Astrocyte of the spinal cord (primary cell): ENCODE measurements at places on chromosomes 16 and 17.

- no peak for DNase-seq
Measured at GRCh38 chr16:9845661-9846361, 336.4 kb downstream of the GRIN2A start.

- DNase-seq = no peak
Measured at GRCh38 chr17:75493476-75494129, 21.7 kb downstream of the CASKIN2 start.

DNA sequence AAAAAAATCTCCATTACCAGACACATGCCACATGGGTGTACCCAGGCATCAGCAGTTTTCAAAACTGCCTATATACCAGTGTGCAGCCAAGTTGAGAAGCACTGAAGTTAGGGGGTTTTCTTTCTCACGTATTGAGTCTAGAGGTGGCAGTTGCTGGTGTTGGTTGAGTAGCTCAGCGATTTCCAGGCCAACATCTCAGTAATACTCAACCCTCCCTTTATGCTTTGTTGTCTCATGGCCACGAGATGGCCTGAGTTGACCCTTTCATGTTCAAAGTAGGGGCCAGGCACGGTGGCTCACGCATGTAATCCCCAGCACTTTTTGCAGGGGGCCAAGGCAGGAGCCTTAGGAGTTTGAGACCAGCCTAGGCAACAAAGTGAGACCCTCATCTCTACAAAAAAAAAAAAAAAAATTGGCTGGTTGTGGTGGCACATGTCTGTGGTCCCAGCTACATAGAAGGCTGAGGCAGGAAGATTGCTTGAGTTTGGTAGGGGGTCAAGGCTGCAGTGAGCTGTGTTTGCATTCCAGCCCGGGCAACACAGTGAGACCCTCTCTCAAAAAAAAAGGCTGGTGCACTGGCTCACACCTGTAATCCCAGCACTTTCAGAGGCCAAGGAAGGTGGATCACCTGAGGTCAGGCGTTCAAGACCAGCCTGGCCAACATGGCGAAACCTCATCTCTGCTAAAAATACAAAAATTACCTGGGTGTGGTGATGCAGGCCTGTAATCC, 10.8 kb downstream of the LRRC3C start:
- no peak for DNase-seq

DNA sequence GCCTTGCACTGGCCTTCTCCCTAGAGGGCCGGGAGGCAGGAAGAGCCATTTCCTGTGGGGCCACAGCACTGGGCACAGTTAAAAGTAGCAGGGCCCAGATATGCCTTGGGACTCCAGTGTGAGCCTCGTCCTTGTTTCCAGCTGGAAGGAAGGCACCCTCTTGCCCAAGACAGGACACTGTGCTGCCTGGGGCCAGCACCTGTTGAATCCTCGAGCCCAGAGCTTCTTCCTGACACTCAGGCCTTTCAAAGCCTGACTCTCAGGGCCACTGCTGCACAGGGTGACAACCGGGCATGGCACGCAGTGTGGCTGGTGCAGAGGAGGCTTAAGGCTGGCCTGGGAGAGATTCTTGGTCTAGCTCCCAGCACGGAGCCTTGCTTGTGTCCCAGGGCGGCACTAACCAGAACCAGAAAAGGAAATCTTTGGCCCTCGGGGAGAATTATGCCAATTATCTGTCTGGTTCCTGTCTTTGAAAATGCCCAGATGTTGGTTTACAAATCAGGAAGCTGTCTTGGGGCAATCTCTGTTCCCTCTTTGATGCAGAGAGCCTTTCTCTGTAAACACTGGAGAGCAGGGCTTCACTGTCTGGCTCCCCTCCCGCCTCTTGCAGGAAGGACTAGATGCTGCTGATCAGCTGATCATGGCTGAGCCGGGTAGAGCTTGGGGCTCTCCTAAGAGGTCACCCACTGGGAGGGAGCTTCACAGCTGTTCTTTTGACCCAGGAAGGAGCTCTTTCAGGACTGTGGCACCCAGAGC, 11.1 kb downstream of the LDHD start:
- DNase-seq = no peak

DNA sequence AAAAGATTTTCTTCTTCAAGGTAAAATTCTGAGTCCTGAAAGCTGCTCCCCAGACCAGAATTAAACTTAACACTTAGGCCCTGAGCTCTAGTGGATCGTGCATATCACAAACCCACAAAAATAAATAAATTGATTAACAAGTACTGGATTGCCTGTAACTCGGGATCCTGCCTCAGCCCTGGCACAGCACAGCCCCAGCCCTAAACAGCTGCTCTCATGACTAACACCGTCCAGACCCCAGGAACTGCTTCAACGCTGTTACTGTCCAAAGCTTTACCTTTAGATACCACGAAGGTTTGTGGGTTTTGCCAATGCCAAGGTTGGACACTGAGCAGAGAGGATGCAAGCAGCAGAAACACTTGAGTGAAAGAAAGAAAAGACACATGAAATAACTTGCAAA, 172.5 kb downstream of the COPRS start:
- DNase-seq = no peak

- no peak for DNase-seq
Measured at GRCh38 chr16:79466111-79466510, 134.4 kb downstream of the MAF start.

- DNase-seq = peak; percentile 77
Measured at GRCh38 chr16:65125871-65126270, 4.0 kb upstream of the CDH11 start.

DNA sequence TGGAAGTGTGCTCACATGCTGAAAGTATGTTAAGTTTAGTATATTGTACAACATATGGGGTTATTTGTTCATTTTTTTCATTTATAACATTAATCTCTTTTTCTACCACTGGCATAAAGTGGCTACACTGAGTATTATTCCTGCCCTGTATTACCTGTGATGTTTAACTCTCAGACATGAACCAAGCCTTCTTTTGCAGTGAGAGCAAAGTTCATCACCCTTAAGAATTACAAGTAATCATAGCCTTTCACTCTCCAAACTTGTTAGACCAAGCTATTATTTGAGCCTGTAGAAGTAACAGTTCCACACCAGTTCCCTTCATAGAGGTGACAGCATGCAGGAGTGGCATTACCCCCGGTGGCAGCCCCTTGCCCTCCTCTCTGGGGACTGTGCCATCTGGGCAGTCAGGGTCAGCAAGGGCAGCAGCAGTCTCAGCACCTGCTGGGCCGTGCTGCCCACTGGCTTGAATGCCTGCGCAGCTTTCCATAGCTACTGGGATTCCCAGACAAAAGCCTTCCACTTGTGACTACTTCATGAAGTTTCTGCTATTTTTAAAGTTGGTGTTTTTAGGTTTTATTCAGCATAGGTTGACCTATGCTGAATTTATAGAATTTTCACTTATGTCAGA, 71.3 kb downstream of the TMC6 start:
- DNase-seq = no peak

- no peak for DNase-seq
Measured at GRCh38 chr16:54473226-54473993, 186.8 kb upstream of the IRX3 start.

DNA sequence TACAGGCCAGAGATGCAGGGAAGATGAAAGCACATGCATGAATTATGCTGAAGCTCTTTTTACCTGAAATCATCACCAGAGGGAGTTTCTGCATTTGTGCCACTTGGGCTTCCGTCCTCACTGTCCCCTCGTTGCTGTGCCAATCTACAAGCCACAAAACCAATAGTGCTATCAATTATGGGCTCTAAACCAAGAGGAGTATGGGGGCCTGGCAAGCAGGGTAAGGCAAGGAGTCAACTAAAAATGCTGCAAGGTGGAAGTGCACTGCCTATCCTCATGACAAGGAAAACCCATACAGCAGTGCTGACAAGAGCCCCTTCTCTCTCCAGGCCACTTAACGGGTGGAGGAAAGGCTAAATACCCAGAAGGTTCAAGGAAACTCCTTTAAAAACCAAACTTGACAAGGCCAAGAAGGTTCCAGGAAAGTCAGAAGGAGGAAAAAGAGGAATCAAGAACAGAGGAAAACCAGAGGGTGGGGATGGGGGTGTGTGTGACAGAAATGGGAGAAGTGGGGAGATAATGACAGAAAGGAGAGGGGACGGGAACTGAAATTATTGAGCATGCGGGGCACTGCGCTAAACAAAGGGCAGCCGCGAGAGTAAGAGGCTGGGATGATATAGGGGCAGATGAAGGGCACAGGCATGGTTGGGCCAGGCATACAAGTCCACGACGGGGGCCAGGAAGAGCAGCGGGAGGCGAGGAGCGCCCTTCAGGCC, 674 bp downstream of the C17orf75 start:
- no peak for DNase-seq

GRCh38 chr17:67519801-67520251, 142.7 kb downstream of the PITPNC1 start:
- DNase-seq = no peak

DNA sequence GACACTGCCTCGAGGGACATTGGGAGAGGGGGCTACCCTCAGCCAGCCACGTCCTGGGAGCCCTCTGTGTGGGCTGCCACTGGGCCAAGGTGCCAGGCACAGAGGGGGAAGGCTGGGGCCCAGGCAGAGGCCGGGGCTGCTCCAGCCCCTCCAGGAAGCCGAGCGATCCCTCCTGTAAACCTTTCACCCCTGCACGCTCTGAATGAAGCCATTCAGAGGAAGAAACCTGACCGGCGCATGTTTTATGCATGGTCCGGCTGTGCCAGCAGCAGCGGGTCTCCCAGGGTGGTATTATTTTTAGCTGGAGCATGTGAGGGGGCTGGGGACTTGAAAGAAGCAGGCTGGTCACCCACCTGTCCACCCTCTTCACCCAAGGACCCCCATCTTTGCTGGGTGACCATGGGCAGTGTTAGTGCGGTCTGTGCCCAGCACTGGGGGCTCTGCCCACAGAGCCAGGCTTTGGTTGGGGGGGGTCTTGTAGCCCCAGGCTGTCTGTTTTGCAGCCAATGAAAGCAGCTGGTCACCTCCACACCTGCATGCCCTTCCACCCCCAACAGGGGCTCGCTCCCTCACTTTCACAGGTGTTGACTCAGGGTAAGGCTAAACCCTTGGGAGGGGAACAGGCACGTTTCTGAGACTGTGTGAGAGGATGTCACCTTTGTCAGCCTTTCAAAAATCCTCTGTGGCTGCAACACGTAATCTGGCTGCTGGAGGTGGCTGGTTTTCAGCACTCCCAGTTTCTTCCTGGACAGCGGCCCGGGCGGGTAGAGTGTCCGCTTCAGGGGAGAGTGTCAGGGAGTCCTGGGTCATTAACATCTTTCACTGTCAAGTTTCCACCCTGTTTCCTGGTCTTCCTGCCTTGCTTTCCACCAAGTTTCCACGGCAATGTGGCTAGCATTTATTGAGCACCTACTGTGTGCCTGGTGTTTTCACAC, 77.1 kb upstream of the BRD7 start:
- DNase-seq = no peak

DNA sequence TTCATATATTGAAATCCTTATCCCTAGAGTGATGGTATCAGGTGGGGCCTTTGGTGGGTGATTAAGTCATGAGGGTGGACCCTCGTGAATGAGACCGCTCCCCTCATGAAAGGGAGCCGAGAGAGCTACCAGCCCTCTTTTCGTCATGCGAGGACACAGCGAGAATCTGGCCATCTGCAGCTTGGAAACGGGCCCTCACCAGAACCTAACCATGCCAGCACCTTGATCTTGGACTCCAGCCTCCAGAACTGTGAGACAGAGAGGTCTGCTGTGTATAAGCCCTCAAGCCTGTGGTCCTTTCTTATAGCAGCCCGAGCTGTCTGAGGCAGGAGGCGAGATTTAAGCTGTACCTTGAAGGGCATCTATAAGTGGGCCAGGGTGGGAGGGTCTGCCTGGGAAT, 23.7 kb upstream of the ACSF3 start:
- DNase-seq = no peak

GRCh38 chr16:70156207-70156978, 17.2 kb upstream of the CLEC18C start:
- no peak for DNase-seq

DNA sequence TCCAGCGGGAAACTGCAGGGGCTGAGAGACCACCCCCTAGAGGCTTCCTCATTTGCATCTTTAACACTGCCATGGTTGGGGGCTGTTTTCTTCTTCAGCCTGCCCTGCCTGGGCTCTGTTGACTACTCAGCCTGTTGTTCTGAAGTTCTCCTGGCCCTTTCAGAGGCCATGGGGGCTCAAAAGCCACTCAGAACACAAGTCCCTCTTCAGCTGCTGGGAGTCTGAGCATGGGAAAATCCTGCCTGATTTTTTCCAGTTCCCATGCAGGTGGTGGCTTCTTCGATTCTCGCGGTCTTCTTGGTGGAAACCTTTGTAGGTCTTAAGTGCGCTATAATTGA, 36.3 kb downstream of the PLCG2 start:
- no peak for DNase-seq

DNA sequence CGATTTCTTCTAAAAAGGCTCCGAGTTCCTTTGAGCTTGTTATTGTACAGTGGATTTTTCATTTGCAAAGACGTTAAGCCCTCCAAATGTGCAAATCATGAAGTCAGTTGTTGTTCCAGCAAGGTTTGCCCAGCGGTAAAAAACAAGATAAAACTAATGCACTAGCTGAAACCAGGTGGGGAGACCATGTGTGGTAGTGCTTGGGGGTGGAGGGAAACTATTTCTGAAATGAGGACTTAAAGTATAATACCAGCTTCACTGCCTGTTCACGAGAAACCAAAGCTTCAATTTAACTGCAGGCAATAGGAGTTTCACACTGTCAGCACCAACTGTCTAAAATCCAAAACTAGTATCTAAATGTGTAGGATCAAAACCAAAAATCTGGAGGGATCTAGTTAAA, 22.3 kb downstream of the SMARCE1 start:
- DNase-seq = no peak

DNA sequence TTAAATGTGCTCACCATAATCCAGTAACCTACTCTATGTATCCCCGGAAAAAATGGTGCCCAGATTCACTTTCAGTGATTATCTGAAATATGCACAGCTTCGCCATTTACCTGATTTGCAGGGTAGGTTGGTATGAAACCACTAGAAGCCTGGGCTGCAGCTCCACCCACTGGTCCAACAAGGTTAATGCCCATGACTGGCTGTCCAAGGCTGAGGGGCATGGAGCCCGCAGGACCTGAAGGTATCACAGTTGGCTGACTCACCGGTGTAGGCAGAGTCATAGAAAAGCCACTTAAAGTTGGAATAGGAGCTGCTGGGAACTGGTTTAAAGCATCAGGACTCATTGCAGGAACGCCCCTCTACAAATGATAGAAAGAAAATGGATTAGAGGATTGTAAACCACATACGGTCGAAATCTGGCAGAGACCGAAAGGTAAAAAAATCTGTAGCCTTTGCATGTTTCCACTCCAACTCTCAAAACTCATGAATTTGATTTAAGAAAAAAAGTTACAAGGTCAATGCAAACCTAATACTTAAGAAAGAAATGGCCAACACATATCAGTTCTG, 38.6 kb downstream of the SYNRG start:
- peak; percentile 64 for DNase-seq

DNA sequence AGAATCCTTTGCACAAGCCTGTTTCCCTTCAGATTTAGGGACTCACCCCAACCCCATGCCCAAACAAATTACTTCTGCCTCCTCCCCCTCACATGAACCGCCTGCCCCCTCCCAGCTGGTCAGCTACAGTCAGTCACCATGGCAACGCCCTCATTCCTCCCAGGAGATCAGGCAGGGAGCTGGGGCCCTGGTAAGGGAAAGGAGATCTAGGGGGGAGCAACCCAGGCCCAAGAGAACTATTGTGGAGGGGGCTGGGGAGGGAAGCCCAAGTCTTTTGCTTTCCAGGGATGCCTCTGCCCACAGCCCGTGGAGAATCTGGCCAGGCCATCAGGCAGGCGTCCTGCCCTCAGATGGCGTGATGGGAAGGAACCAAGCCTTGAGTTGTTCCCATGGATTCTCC, 2.8 kb downstream of the FAM171A2 start:
- peak; percentile 22 for DNase-seq
